ENCODE measurements at places on chromosomes 16 and 17. TPM values are rescaled to one million over a fixed set of nuclear protein-coding genes. Genes with fewer than 3 reads are reported as not detected.
A peak's percentile ranks its signal among the peaks of the same experiment; 100 is the strongest.

The MTMR4 gene
- 54.6 TPM for total RNA-seq

The SLC5A11 gene
- 0.22 TPM for total RNA-seq

The ZNF385C gene
- 0.18 TPM for total RNA-seq

The PMFBP1 gene
- total RNA-seq, result 2.0 TPM

The SECTM1 gene
- 0.18 TPM for total RNA-seq

The TM4SF5 gene
- not detected for total RNA-seq

The SHISA9 gene
- total RNA-seq, result not detected

DNA sequence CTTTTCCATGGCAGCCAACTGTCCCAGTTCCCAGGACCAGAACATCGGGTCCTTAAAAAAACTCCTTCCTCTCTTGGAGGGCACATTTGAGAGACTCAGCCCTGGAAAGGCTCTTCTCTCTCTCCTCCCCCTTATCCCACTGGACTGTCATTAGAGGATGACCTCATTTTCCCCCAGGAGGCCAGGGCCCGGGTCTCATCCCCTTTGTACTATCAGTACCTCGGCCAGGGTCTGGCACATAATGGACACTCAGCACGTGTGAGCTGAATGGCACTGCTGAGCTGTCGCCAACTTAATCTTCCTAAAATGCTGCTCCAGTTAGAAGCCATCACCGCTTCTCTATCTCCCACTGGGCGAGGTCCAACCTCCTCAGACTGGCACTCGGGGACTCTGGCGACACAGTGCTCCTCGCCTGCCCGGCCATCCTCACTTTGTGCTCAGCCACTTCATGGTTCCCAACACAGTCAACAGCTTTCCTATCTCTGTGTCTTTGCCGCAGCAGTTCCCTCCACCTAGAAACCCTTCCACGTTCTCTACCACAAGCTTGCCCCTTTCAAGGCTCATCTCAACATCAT, 3.6 kb upstream of the RHBDL3 start:
- DNase-seq, result no peak

DNA sequence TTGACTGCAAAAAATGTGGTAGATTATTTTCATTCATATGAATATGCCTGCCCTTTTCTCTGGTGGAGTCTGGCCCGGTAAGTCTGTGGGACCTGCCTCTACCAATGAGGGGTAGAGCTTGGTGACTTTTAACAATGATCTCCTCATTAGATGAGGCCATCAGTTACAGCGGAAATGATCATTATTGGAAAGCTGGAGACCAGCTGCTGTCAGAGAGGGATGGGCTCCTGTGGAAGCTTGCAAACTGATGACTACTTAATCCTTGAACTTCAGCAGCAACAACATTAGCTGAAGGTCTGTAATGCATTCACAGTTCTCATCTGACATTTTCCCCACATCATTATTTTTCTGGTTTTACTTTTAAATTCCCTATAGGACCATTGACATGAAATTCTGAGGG, 194.1 kb downstream of the CDH13 start:
- no peak for DNase-seq

GRCh38 chr17:31053071-31053470, 41.7 kb upstream of the NF1 start:
- DNase-seq, result no peak

- no peak for DNase-seq
These were observed 39.9 kb upstream of the ICAM2 start for GRCh38 chr17:64060331-64060730.

DNA sequence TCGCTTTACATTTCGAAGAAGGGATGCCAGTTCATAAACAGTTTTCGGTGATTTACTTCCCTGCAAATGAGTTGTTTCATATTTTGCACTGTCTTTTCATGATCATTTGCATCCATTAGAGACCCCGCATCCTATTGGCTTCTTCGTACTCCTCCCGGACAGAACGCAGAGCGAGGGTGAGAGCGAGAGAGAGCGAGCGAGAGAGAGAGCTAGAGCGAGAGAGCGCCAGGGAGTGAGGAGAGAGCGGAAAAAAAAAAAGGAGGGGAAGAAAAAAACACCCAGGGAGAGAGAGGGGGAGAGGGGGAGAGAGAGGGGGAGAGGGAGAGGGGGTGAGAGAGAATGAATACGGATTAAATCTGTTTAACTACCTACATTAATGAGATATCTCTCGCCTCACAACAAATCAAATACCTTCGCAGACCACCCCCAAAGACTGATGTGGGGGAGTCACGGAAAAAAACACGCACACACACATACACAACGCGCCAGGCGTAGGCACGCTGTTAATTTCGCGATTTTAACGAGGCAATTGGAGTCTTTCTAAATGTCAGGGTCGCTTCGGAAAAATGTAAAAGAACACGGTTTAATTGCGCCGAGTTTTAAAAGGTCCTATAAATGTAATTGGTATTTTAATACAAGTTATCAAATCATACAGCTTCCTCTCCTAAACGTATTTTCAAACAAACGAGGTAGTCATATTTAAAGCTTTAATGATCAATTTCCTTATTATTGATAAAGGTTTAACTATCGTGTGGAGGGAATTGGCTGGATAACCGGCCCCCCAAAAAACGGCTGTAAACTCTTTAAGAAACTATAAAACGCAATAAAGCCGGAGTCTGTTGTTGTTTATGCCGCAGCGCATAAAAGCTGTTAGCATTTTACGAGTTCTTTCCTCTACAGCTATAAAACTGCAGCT, at the start of gene HOXB8:
HOXB8 (minus strand) TSS at position 246 of the 916 bp plus-strand sequence. CDS start 588 bp downstream, outside the sequence.
- DNase-seq, result no peak

GRCh38 chr17:19263641-19264051, 26.5 kb downstream of the EPN2 start:
- DNase-seq, result no peak

GRCh38 chr17:10792151-10792550, 11.7 kb downstream of the TMEM238L start:
- DNase-seq, result no peak

GRCh38 chr16:47980212-47980611, 175.6 kb downstream of the ABCC12 start:
- DNase-seq, result no peak

- DNase-seq, result no peak
These were observed 36.9 kb downstream of the TEX2 start for GRCh38 chr17:64226132-64226531.

GRCh38 chr16:57069635-57070370, 22.6 kb upstream of the CPNE2 start:
- no peak for DNase-seq

- DNase-seq, result no peak
These were observed 119.5 kb upstream of the TNRC6C start for GRCh38 chr17:77838748-77839697.

DNA sequence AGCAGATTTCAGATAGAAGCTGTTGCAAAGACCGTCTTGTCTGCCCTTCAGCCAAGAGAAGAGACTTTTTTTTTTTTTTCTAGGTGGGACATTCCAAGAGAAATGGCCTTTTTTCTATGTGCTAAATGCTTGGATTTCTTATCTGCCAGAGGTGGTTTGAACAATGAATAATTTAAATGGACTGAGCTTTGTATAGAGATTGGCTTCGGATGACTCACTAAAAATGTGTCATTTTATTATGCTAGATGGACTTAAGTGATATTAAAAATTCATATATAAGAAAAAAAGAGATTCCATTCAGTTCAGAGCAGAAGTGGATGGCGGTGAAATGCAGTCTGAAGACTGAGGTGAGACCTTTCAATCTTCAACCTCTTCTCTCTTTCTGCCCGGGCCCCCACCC, 58.4 kb downstream of the MEAK7 start:
- no peak for DNase-seq

GRCh38 chr16:83539736-83540490, 267.9 kb upstream of the HSBP1 start:
- DNase-seq, result no peak

GRCh38 chr16:21652453-21652852, at the start of gene IGSF6:
Gene IGSF6 (minus strand): TSS chr16:21652608. CDS start chr16:21652598, 10 bp downstream.
- DNase-seq, result no peak

DNA sequence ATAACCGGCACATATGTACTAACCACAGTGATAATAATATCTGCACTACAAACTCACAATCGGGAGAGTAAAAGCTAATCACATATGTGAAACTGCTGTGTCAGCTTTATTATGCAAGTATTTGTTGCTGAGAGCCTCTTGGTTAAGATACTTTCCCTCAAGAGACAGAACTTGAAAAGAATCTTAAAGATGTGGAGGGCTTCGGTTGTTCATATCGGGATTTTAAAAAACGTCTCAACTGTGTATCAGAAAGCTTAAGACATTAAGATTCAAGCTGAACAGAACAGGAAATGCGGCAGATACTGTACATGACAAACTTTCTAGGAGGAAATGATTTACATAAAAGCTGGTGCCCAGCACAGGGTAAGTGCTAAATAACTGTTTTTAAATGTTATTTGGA, 27.5 kb upstream of the HLF start:
- DNase-seq, result no peak

- no peak for DNase-seq
These were observed 1.8 kb upstream of the NUBP1 start for GRCh38 chr16:10741844-10742243.

GRCh38 chr17:80855948-80856862, 135.4 kb upstream of the CHMP6 start:
- DNase-seq, result no peak

DNA sequence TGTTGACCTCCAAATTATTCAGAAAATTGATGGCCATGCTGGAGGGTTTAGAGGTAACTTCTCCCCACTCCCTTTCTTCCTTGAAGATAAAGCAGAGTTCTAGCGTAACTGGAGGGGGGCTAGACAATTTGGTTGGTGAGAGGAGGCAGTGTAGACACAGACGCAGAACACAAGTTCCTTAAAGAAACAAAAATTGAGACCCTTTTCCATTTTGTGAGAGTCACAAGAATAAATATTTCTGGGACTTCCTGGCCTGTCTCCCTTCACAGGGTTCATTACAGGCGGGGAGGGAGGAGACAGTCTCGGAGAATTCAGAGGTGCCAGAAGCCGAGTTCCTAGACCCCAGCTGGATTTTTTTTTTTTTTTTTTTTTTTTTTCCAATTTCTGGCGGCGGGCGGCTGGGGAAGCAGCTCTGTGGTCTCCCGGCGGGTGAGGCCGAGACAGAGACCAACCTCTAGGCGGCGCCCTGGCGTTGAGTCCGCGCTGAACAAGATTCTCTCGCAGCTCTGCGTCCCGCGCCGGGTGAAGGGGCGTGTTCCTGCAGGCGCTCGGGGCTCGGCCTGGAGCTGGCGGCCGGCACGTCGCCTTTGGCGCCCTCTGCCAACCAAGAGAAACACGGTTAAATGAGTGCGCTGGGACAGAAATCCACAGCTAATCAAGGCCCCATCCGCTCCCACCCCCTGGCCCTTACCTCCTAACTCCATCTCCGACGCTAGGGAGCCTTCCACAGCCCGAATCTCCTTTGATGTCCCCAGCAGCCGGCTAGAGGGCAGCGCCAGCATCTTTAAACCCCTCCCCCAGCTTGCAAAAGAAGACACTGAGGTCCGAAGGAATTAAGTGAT, 10.2 kb upstream of the HOXB9 start:
- peak; percentile 57 for DNase-seq

GRCh38 chr17:47879776-47880454, 16.1 kb upstream of the SP2 start:
- DNase-seq, result no peak

DNA sequence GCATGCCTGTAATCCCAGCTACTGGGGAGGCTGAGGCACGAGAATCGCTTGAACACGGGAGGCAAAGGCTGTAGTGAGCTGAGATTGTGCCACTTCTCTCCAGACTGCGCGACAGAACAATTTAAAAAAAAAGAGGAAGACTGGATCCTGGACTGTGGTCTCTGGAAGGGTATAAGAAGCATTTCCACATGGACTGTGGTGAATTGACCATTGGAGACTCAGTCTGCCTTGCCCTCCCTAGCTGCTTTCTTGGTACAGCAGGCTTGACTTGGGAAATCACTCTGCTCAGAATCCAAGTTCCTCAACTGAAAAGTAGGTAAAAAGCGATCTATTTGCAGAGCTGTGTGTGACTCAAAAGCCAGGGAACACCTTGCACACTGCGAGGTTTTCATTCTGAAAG, 1.0 kb upstream of the MGRN1 start:
- no peak for DNase-seq

All from naive thymus-derived CD8-positive, alpha-beta T cell (primary cell).